Astrocyte of the spinal cord (primary cell): ENCODE measurements at places on chromosomes 4 and X.

DNA sequence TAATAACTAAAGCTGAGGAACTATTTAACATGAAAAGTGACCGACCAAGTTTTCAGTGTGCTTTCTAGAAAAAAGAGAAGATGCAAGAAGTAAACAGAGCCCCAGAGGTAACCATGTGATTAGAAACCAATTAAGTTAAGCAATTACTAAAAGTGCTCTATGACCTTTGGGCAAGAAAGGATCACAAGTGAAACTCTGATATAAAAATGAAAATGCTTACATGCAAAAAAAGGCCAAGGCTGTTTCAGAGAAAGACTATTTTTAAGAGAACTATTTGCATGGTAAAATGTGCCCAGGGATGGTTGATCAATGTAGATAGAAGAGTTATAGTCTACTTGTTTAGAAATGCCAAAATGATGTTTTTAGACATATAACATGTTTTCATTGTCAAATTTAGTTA lies 22.0 kb downstream of the KLHL15 start:
- no peak for DNase-seq

- DNase-seq, result peak; percentile 8
Measured at GRCh38 chr4:47729131-47729680, 108.7 kb downstream of the CORIN start.

- peak; percentile 59 for DNase-seq
Measured at GRCh38 chr4:33063241-33063640, 2343.1 kb downstream of the PCDH7 start.

DNA sequence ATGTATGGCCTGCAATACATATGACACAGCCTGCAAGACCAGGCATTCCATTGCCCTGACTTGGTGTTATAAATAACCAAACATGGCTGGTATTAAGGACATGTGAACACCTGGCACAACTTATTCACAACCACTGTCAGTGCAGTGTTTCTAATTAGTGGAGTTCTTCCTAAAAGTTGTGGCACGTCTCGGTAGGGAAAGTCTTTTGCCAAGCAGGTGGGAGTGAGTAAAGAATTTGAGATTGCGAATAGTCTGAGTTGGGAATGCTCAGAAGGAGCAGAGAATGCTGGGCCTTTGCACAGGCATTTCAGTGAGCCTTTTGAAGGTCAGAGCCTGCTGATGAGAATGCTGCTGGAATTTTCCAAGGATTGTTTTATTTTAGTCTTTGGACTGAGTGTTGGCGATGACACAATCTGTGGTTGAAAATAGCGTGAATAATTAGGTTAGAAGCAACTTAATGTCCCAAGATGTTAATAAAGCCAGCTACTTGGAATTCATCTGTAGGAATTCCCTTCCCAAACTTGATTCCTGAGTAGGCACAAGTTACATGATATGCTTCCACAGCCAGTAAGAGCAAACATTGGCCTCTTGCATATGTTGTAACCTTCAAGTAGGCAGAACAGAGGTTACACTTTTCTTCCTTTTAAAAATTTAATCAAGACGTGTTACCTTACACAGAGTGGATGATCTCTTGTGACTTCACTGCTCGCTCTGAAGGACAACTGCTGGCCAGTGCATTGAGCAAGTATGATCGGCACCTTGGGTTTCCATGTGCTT lies 83.6 kb upstream of the PGRMC2 start:
- DNase-seq, result peak; percentile 20

DNA sequence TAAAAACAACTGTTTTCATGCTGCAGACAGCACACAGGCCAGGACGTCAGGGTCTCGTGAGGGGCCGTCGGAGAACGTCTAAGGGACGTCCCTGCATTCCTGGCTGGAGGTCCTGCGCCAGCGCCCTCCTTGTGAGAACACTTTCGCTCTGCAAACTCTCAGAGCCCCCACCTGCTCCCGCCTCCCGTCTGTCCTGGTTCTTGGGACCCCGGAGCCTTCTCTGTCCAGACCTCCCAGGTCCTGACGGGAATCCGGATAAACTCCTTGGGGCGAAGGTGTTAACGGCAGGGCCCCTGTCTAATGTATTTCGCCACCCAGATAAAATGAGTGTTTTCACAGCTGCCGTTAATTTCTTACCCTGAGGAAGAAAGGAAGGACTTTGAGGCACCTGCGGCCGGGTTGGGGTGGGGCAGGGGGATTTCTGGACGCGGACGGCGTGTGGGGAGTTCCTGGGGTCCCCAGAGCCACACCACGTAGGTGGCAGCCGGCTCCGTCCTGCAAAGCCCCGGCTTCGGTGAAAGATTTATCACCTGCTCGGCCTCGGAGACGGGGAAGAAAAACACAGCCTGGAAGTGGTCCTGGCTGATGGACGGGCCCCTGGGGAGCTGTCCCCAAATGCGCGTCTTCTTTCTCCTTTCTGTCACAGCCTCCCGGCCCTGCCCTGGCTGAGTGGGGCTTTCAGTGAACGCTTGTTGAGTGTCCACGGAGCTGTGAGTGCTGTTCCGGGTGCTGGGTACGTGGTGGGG lies 35.1 kb upstream of the PPP2R3B start:
- no peak for DNase-seq

GRCh38 chr4:38696697-38697096 lies 32.7 kb downstream of the KLF3 start:
- no peak for DNase-seq

DNA sequence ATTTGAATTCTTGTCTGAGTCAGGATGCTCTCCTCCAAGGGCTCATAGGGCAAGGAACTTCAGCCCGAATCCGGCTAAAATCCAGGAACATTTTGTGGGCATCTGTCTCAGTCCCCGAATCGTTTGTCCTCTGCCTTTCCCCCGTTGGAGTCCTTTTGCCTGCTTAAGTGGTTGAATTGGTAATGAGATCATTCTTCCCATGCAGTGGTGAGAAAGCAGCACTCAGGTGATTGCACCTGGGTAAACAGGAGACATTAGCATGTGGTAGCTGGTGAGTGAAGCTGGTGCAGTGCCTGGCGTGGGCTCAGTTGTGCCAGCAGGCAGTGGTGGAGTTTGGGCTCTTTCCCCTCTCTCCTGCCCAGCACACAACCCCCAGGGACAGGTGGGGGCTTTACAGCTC lies 61.9 kb upstream of the MTM1 start:
- DNase-seq, result no peak

DNA sequence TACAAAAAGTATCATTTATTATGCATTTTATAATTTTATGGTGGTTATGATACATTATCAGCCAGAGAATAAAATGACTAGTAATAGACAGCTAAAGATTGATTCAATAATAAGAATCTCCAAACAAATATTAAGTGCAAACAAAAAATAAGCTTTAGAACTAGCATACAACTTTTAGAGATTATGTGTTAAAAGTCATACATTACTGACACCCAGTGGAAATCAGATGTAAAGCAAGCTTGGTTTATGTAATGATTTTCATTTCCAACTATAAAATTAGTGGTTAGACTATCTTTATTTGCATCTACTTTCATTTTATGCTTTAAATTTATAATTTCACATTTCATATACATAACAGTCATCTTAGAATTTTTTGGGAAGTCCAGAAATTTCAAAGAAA lies 57.7 kb downstream of the IL13RA2 start:
- DNase-seq, result peak; percentile 17

- no peak for DNase-seq
Measured at GRCh38 chr4:165756836-165757235, 116.2 kb upstream of the TLL1 start.

GRCh38 chr4:3665360-3665891 lies 100.8 kb upstream of the ADRA2C start:
- DNase-seq, result no peak

DNA sequence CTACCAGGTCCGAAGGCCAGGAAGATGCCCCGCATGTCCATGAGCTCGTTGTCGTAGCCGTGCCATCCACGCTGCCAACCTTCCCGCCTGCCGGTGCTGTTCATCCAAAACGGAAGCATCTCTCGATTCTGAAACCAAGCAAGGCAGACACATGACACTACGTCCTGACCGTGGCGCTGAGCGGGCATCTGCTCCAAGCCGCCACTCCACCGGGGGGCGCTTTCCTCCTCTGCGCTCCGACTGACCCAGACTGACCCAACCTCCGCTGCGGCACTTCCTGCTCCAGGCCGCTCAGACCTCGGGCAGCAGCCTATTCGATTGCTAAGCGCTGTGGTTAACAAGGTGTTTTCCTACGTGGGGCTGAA lies 120.5 kb downstream of the ENPP6 start:
- no peak for DNase-seq

DNA sequence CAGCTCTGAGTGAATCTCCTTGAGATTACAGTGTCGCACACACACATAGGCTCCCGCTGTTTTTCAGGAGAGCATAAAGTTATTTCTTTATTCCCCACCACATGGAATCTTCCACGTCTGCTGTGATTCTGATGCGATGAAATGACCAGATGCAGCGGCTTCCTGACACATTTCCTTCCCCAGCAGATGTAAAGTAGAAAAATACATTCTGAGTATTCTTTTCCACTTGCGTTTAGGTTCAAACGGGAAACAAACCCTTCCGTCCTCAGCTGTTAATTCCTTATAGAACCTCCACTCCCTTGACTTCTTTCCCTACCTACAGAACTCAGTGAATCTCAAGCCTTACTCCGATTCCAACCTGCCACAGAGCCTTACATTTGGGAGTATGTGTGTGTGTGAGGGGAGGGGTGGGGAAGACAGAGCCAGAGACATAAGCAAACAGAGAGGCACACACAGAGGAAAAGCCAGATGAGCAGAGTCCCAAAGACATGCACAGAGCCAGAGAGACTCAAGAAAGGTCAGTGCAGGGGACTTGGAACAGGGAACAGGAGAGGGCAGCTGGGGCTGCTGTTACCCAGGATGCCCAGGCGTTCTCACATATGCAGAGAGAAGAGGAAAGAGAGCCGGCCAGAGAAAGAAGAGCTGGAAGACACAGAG lies 47.3 kb downstream of the SETD7 start:
- no peak for DNase-seq

DNA sequence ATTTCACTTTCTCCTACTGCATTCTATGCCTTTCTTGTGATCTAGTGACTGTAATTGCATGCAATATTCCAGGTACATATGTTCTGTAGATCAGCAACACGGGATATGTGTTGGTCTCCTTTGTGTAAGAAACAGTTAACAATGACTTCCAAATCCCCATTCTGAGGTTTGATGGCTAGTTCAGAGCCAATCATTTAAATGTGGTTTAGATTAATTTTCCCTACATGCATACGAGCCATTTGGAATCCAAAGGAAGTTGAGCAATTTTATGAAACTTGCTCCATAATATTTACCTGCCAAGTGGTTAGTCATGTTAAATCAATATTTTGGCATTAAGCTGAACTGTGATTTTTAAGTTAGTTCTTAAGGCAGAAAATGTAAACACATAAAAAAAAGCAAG lies 172.8 kb upstream of the DCAF12L2 start:
- DNase-seq, result no peak

GRCh38 chrX:47235691-47236103 lies 2.9 kb downstream of the USP11 start:
- DNase-seq, result no peak

GRCh38 chr4:107834241-107834794 lies 9.6 kb downstream of the SGMS2 start:
- no peak for DNase-seq

- no peak for DNase-seq
Measured at GRCh38 chr4:18518098-18518497, 496.5 kb upstream of the LCORL start.

GRCh38 chr4:84800256-84800655 lies 166.2 kb downstream of the WDFY3 start:
- no peak for DNase-seq

DNA sequence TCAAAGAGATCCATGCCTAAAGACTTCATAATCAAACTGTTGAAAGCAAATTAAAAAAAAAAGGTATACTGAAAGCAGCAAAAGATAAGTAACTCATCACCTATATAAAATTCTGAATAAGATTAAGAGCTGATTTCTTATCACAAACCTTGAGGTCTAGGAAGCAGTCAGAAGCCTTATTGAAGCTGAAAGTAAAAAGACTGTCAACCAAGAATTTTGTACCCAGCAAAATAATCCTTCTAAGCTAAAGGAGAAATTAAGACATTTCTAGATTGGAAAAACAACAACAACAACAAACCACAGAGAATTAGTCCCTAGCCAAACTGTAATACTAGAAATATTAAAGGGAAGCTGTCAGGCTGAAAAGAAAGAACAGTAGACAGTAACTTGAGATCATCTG lies 622.9 kb downstream of the PCDH7 start:
- DNase-seq, result no peak

DNA sequence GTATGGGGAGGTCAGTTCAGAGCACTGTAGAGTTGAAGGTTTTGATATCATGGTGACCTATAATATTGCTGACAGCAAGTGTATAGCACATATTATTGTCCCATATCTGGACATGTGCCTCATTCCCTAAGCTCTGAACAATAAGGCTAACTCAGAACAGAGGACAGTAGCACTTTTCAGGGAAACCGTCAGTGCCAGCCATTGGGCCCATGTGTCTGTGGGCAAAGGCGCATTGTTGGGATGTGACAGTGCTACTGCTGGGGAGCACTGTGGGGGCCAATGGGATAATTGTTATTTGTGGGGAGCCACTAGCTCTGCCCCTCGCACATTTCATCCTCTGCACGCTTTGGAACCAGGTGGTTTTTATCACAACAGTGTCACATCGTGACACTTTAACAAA lies 136.2 kb downstream of the ELOVL6 start:
- DNase-seq, result no peak

DNA sequence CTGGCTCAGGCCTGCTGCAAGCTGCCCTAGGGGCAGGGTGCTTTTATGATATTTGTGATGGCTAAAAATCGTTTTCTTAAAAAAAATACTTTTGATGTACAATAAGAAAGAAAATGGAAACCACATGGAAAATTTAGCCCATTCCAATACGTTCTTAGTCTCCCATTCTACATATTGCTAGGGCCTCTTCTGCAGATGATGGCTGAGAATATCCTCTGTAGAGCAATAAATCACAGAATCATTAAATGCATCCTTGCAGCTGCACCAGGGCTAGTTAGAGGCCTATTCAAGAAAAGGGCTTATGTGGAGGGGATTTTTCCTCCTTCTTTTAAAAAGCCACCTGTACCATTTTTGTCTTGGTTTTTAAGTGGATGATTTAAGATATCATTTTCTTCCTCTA lies 97.6 kb upstream of the C1GALT1C1 start:
- DNase-seq, result no peak

DNA sequence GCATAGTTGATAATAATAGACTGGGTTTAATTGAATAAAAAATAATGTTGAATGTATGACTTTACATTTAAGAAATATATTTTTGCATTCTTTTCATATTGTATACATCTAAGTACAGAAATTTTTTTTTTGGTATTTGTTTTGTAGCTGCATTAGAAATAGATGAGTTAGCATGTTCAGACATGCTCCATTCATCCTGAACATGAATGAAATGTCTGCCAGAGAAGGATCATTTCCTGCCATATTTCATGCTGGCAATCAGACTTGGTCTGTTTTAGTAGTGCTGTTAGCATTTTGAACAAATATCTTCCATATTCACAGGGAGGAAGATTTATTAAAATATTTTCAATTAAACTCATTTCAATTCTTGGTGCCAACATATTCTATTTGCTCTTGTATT lies 98.9 kb downstream of the FRMPD4 start:
- DNase-seq, result no peak

- no peak for DNase-seq
Measured at GRCh38 chrX:131725001-131725654, 181.3 kb downstream of the OR13H1 start.

GRCh38 chrX:85052636-85053343 lies 49.1 kb downstream of the APOOL start:
- DNase-seq, result peak; percentile 83

- DNase-seq, result no peak
Measured at GRCh38 chr4:6452897-6453687, 19.3 kb downstream of the PPP2R2C start.
